ENCODE measurements at places on chromosomes 4 and X.
A peak's percentile ranks its signal among the peaks of the same experiment; 100 is the strongest.

- H3K36me3 ChIP-seq, result no peaks in the 10 kb centered on the region
- H3K4me1 ChIP-seq, result no peaks in the 10 kb centered on the region
- no peak overlapping the region for H3K27ac ChIP-seq
- H3K4me3 ChIP-seq, result no peak overlapping the region
- DNase-seq, result no peak
- peaks cover 12% of the 10 kb centered on the region for H3K27me3 ChIP-seq
Observed at GRCh38 chr4:78484574-78484973, 67.0 kb upstream of the ANXA3 start.

DNA sequence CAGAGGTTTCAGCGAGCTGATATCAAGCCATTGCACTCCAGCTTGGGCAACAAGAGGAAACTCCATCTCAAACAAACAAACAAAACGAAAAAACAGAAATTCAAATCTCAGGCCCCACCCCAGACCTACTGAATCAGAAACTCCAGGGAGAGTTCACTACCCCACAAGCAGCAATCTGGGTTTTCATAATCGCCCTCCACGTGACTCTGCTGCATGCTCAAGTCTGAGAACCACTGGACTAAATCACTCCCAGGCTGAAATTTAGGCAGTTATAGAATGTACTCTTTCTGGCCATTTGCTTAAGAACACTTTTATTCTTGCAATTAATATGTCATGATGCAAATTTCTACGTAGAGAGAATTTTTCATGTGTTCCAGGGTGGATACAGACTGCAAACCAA, 287.3 kb downstream of the USP46 start:
- no peak for DNase-seq
- no peak overlapping the region for H3K4me3 ChIP-seq
- peaks cover 2% of the 10 kb centered on the region for H3K27me3 ChIP-seq

DNA sequence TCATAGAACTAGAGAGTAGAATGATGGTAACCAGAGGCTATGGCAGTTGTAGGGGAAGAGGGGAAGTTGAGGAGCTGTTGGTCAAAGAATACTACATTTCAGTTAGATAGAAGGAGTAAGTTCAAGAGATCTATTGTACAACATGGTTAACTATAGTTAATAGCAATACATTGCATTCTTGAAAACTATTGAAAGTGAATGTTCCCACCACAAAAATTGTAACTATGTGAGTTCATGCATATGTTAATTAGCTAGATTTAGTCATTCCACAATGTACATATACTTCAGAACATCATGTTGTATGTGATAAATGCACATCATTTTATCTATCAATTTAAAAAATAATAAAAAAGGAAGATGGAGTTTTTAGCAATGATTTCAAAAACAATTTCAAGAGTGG, 125.3 kb upstream of the IL15 start:
- DNase-seq, result no peak
- no peak overlapping the region for H3K27ac ChIP-seq
- peaks cover 1% of the 10 kb centered on the region for H3K27me3 ChIP-seq
- H3K4me1 ChIP-seq, result no peaks in the 10 kb centered on the region

DNA sequence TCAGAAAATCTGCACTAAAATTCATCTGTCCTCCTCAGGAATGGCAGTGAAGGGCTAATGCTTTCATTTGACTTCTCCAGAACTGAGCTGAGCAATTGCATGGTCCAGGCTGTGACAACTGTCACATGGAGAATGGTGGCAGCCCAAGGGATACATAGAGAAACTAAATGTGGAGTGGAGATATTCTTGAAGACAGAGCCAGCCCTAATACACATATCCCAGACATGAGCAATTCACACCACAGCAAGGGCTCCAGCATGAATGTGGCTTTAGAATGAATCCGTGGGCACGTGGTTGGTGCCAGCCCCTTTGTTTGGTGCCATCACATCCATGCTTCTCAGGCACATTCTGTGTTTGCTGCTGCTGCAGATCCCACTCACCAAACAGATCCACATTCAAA, 121.6 kb upstream of the MXRA5 start:
- H3K4me3 ChIP-seq, result no peak overlapping the region
- no peaks in the 10 kb centered on the region for H3K4me1 ChIP-seq
- no peak for DNase-seq
- H3K27ac ChIP-seq, result no peak overlapping the region

- no peak for DNase-seq
- no peak overlapping the region for H3K4me3 ChIP-seq
- H3K4me1 ChIP-seq, result peaks cover 59% of the 10 kb centered on the region
Observed at GRCh38 chr4:68346461-68346860, 3.4 kb downstream of the YTHDC1 start.

DNA sequence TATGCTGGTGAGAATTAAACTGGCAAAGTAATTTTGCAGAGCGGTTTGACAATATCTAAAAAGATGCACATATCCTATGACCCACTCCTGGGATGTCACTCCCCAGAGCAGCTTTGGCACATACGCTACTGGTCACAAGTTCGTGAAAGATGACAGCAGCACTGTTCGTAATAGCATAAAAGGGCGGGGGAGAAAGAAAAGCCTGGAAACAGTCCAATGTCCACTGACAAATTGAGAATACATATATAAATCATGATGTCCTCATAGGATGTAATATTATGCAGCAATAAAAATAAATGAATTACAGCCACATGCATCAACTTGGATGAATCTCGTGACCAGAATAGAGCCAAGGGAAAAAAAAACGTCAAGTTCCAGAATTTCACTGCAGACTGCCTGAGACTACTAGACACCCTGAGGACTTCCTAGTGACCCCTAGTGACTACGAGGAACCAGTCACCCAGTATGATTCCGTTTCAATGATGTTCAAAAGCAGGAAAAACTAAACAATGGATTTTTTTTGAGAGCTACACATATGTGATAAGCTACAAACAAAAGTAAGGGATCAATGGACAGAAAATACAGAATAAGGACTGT, 1.8 kb downstream of the PCSK1N start:
- peaks cover 30% of the 10 kb centered on the region for H3K27me3 ChIP-seq
- no peaks in the 10 kb centered on the region for H3K36me3 ChIP-seq
- no peak overlapping the region for H3K4me3 ChIP-seq
- H3K27ac ChIP-seq, result no peak overlapping the region

- H3K36me3 ChIP-seq, result no peaks in the 10 kb centered on the region
- H3K27me3 ChIP-seq, result no peaks in the 10 kb centered on the region
- H3K4me3 ChIP-seq, result no peak overlapping the region
Observed at GRCh38 chrX:115367951-115368350, 78.4 kb downstream of the LUZP4 start.

GRCh38 chr4:9870165-9870790, 88.8 kb downstream of the DRD5 start:
- H3K4me3 ChIP-seq, result no peak overlapping the region
- no peaks in the 10 kb centered on the region for H3K4me1 ChIP-seq
- H3K27ac ChIP-seq, result no peak overlapping the region
- no peaks in the 10 kb centered on the region for H3K36me3 ChIP-seq
- DNase-seq, result no peak

- H3K27me3 ChIP-seq, result no peaks in the 10 kb centered on the region
- H3K4me1 ChIP-seq, result peaks cover 54% of the 10 kb centered on the region
- peak overlapping the region; percentile 78 for H3K4me3 ChIP-seq
- peaks cover 16% of the 10 kb centered on the region for H3K36me3 ChIP-seq
- H3K27ac ChIP-seq, result peak overlapping the region; percentile 94
- peak; percentile 42 for DNase-seq
Observed at GRCh38 chr4:38857354-38858096, 908 bp upstream of the TLR6 start.

DNA sequence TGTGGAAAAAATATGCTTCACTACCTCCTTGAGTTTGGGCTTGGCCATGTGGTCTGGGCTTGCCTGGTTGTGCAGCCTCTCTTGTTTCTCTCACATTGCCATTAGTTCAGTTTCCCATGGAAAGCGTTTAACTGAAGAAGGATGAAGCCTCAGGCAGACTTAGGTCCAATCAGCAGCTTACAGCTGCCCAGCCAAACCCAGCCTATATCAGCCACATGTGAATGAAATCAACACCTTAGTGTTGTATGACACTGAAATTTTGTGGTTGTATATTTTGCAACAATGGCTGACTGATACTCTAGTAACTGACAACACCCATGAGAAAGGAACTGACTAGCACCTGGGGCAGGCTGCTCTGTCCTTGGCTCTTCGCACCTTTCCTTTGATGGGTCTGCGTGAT, 81.2 kb downstream of the KLF8 start:
- no peak for DNase-seq
- H3K27ac ChIP-seq, result no peak overlapping the region
- no peak overlapping the region for H3K4me3 ChIP-seq
- peaks cover 3% of the 10 kb centered on the region for H3K4me1 ChIP-seq
- H3K27me3 ChIP-seq, result no peaks in the 10 kb centered on the region

- H3K27ac ChIP-seq, result no peak overlapping the region
- H3K36me3 ChIP-seq, result no peaks in the 10 kb centered on the region
- DNase-seq, result no peak
- no peaks in the 10 kb centered on the region for H3K27me3 ChIP-seq
- no peaks in the 10 kb centered on the region for H3K4me1 ChIP-seq
Observed at GRCh38 chrX:69366183-69366582, 137.9 kb upstream of the NALF2 start.

DNA sequence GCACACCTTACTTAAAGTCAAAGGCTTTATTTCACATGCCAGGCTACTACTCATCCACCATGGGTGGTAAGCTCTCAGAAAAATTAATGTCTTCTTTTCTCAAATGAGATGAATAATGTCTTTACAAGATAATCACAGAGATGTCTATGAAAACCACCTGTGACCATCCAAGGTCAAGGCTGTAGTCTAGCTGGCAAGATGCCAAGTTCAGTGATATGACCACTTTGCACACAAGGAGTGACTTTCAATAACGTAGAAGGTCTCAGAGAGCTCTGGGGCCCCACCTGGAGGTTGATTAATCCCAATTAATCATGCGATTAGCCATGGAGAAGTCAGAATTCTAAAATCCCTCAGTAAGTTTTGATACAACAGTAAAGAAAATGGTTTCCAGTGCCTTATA, 20.5 kb downstream of the ANOS1 start:
- no peak overlapping the region for H3K4me3 ChIP-seq
- H3K27me3 ChIP-seq, result no peaks in the 10 kb centered on the region
- no peaks in the 10 kb centered on the region for H3K36me3 ChIP-seq
- no peak overlapping the region for H3K27ac ChIP-seq
- H3K4me1 ChIP-seq, result no peaks in the 10 kb centered on the region

DNA sequence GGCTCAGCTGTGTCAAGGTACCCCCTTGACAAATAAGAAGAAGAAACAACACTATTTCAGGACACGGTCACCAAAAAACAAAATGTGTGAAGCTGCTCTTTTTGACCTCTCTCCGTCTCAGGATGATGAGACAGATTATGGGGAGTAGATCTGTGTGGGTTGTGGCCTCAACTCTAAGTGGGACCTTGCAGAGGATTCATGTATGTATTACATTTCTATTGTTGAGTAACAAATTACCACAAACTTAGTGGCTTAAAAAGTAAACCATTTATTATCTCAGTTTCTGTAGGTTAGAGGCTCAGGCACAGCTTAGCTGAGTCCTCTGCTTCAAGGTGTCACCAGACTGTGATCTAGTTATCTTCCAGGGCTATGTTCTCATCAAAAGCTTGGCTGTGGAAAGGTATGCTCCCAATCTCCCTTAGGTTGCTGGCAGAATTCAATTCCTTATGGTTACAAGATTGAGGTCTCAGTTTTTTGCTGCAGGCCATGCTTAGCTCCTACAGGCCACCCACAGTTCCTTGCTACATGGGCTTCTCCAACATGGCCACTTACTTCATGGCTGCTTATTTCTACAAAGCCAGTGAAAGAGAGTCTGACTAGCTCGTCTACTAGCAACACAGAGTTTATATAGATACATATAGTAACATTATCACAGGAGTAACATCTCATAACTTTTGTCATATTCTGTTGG, 28.1 kb downstream of the DGKK start:
- H3K36me3 ChIP-seq, result no peaks in the 10 kb centered on the region
- no peak overlapping the region for H3K4me3 ChIP-seq
- H3K27ac ChIP-seq, result no peak overlapping the region

DNA sequence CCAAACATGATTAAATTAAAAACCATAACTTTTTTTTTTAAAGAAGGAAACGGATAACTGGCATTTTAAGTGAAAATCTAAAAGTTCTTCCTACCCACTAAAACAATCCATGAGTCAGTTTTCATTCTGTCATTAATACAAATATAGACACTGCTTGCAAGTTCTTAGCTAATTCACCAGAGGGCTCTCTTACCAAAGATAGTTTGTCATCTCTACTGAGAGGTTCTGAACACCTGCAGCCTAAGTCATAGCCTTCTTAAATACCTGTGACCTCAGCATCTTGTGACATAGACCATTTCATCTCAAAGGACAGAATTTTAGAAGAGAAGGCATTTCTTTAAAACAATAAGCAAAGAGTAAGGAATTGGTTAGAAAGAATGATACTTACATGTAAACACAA, 65.3 kb upstream of the FAM120C start:
- H3K36me3 ChIP-seq, result no peaks in the 10 kb centered on the region
- no peaks in the 10 kb centered on the region for H3K27me3 ChIP-seq
- no peak overlapping the region for H3K27ac ChIP-seq
- no peak for DNase-seq
- H3K4me1 ChIP-seq, result no peaks in the 10 kb centered on the region

GRCh38 chr4:71771613-71772012, 12.3 kb downstream of the GC start:
- no peaks in the 10 kb centered on the region for H3K36me3 ChIP-seq
- H3K4me1 ChIP-seq, result no peaks in the 10 kb centered on the region
- no peak for DNase-seq
- H3K4me3 ChIP-seq, result no peak overlapping the region
- no peaks in the 10 kb centered on the region for H3K27me3 ChIP-seq

GRCh38 chrX:78199851-78200250, 60.4 kb upstream of the TAF9B start:
- H3K4me1 ChIP-seq, result no peaks in the 10 kb centered on the region
- peaks cover 4% of the 10 kb centered on the region for H3K27me3 ChIP-seq
- H3K4me3 ChIP-seq, result no peak overlapping the region
- H3K27ac ChIP-seq, result no peak overlapping the region

DNA sequence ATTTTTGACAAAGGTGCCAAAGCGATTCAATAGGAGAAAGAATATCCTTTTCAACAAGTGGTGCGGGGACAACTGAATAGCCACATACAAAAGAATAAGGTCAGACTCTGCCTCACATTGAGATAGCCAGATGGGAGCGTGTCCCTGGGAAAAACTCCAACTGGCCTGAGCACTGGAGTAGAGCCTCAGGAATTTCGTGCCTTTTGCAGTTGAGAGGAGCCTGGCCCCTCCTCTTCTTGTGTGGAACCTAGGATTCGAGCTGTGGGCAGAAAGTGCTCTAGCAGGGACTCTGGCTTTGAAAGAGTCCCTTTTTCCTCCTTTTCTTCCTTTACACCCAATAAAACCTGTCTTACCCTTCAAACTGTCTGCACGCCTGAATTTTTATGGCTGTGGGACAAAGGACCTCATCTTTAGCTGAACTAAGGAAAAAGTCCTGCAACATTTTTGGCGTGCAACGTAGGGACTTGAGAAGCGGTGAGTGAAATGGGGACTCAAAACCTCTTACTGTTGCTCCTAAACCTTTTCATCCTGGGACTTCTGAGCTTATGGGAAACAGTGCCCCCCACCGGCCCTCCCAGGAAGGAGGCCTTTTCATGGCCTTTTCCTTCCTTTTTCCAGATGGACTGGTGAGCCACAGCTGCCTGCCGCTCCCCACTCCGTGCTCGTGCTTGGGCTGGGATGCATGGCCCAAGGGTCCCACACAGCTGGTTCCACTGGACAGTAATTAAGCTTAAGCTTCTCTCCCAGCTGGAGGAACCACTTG, 68.6 kb downstream of the BMP15 start:
- no peaks in the 10 kb centered on the region for H3K36me3 ChIP-seq
- DNase-seq, result no peak

- no peaks in the 10 kb centered on the region for H3K36me3 ChIP-seq
- no peaks in the 10 kb centered on the region for H3K4me1 ChIP-seq
- H3K27me3 ChIP-seq, result no peaks in the 10 kb centered on the region
- no peak overlapping the region for H3K4me3 ChIP-seq
Observed at GRCh38 chr4:154877110-154877760, 96.2 kb downstream of the RBM46 start.

GRCh38 chr4:87511500-87511899, 17.7 kb downstream of the SPARCL1 start:
- H3K36me3 ChIP-seq, result no peaks in the 10 kb centered on the region
- H3K4me3 ChIP-seq, result no peak overlapping the region
- no peaks in the 10 kb centered on the region for H3K27me3 ChIP-seq
- DNase-seq, result no peak

All from activated B cell treated with CpG ODN at 0.5 μM for 24 hours (primary cell).